ENCODE measurements at places on chromosomes 1 and 21. TPM values are rescaled to one million over a fixed set of nuclear protein-coding genes. Genes with fewer than 3 reads are reported as not detected.

The CYP4A11 gene
- polyA plus RNA-seq: 64.5 TPM

The TNNT2 gene
- 70.3 TPM for polyA plus RNA-seq

The ATP1A4 gene
- polyA plus RNA-seq: 0.43 TPM

The RTCA gene
- 30.6 TPM for polyA plus RNA-seq

The PIGR gene
- polyA plus RNA-seq: 2.4 TPM

The SRGAP2B gene
- polyA plus RNA-seq: 42.2 TPM

Data from left renal cortex interstitium (tissue), 4 donors.